ENCODE measurements at places on chromosomes 6 and 20.

DNA sequence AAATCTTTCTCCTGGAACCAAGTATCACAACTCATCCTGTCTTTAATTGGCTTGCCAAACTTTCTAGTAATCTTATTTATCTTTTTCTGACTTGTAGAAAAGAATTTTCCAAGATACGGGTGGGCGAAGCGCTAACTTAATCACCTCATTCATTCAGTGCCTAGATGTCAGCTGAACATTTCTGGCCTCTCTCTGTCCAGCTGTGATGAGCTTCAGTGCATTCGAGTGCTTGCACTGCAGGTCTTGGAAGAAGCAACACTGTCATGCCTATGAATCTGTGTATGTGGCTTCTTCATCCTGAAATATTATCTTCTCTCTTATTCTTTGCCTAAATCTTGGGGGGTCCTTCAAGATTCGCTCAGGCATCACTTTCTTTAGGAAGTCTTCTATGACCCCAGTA is 16.3 kb upstream of the ENPP1 start:
- H3K27ac ChIP-seq: no peak overlapping the region
- no peak for DNase-seq
- H3K4me1 ChIP-seq: peaks cover 6% of the 10 kb centered on the region

DNA sequence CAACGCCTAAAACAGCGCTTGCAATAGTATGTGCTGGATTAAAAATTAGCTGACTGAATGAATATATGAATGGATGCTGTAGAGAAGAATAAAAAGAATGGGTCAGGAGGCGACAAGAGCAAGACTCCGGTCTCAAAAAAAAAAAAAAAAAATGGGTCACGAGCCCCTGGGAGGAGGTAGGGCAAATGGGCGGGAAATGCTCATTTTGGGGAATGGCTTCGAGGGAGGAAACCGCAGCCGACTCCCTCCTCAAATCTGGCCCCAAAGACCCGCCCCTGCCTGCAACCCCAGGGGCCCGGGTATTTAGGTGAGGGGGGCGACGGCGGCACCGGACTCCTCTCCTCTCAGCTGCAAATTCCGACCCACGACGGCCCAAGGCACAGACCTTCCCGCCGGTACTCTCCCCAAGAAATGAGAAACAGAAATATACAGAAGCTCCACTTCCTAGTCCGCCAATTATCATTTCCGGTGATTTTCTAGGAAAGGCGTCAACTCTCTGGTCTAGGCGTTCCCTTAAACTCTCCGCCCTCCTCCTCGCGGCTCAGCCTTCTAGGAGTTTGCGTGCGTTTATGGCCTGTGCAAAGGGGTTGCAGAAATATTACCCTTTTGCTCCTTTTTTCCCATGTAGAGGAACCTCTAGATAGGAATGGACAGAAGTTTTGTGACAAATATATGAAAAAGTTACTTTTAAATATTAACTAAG is at the start of gene ZNF311:
Gene ZNF311, minus strand, starts transcription at position 133 of the 703 bp plus-strand sequence. CDS start 1,361 bp downstream, outside the sequence.
- peak within 1 kb of the TSS; percentile 58 for H3K4me3 ChIP-seq
- no peaks in the 10 kb centered on the region for H3K27me3 ChIP-seq
- peak within 1 kb of the TSS; percentile 60 for H3K27ac ChIP-seq
- DNase-seq: no peak
- peaks cover 3% of the 10 kb centered on the region for H3K4me1 ChIP-seq
- H3K36me3 ChIP-seq: no peaks in the 10 kb centered on the region

DNA sequence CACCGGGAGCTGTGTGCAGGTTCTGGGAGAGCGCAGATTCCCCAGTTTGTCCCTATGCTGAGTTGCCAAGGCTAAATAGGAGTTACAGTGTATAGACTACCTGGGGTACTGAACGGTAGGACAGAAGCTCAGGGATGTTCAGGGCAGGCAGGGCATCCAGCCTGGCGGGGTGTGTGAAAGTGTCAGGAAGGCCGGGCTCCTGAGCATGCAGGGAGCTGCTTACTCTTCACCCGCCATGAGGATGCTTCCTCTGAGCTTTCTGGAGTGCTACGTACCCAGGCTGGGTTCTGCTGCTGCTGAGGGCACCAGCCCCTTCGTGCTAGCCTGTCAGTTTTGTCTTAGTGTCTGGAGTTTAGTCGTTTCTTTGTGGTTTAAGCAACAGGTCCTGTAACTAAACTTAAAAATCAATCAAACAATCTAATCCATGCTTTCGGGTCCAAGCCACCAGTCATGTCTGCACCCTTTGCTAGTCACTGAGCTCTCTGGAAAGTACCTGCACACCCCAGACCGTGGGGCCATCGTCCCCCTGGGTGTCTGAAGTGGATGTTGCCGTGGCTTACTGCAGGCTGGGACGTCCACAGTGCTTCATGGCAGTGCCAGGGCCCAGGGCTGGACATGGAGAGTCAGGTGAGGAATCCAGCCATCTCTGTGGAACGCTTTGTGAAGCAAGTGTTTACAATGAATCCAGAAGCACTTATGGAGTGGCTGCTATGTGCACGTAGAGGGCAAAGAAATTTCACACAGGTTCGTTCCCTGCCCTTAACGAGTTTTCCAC is 220.3 kb upstream of the SNX9 start:
- H3K4me1 ChIP-seq: peaks cover 4% of the 10 kb centered on the region
- no peak overlapping the region for H3K27ac ChIP-seq
- H3K4me3 ChIP-seq: no peak overlapping the region
- DNase-seq: peak; percentile 40

DNA sequence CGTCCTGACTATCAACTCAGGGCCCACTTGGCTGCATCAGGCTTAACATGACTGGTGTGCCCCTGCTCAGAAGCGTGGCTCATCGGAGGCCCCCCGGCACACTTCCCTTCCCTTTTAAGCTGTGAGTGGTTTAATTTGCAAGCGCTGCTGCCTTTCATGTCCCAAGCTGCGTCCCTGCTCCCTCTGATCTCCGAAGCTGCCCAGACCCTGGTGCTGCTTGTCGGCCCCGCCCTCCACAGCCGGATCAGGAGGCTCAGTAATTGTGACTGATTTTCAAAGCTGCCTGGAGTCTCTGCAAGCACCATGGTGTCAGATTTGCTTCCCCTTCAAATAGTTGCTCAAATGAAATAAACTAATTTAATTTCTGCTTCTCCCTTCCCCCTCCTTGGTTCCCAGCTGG is 71.1 kb downstream of the CDH22 start:
- no peaks in the 10 kb centered on the region for H3K36me3 ChIP-seq
- no peaks in the 10 kb centered on the region for H3K27me3 ChIP-seq
- H3K4me1 ChIP-seq: no peaks in the 10 kb centered on the region

DNA sequence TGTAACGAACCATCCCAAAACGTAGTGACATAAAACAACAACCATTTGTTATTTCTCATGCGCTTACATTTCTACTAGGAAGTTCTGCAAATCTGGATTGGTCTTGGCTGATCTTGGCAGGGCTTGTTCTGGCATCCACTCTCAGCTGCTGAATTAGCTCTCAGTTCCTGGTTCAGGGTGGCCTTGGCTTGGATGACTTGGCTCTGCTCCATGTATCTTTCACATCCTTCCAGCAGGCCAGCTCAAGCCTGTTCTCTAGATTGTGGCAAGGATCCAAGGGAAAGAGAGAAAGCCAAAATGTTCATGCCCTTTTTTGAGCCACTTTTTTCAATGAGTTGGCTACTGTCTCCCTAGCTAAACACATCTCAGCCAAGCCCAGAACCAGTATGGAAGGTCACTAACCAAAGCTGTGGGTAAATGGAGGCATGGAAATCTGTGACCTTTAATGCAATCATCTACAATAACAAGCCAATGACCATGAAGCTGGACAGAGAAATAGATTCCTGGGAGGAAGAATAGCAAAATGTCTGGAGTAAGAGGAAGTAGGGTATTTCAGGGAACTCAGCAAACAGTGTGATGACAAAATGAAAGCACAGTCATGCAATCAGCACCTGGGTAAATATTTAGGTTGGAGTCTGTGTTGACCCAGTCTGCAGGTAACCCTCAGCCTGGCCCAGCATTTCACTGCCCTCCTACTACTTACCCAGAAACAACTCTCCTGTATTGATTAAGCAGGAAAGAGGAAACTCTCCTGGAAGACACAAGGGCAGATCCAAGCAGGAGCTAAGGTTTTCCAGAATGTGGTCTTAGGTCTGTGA is 32.7 kb upstream of the SNAP25 start:
- H3K4me1 ChIP-seq: no peaks in the 10 kb centered on the region
- no peaks in the 10 kb centered on the region for H3K27me3 ChIP-seq
- no peak overlapping the region for H3K27ac ChIP-seq

DNA sequence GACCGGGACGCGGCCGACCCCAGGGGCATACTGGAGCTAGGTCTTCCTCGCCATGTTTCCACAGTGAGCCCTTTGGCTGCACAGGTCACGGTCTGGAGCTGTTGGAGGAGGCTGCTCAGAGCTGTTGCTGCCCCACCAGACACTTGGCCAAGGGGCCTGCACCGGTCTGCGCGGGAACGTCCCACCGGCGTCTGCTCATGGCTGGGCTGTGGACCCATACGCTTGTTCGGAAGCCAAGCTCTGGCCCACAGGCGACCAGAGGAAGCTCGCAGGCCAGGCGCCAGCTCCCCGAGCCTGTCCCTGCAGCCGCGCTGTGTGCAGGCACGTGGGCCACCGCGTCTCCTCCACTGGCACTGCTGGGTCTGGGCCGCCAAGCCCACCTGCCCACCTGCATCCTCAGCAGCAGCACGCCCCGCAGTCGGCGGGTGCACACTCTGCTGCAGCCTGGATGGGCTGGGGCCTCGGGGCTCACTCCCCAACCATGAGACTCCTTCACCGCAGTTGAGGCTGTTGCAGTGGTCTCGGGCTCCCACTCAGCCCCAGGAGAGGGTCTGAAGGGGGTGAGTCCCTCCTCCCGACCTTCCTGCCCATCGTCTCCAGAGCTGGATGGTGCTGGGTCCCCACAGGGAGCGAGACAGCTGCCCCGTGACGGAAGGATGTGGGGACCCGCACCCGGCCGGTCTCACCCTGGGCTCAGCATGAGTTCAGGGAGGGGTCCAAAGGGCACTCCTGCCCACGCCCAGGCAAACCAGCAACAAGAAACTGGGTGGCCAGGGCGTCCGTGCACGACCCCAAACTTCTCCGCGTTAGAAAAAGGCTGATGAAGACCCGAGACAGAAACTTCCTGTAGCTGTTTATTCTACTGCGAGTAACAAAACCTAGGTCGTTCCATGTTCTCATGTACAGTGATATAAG is 15.5 kb upstream of the TCFL5 start:
- no peak overlapping the region for H3K27ac ChIP-seq
- no peak overlapping the region for H3K4me3 ChIP-seq
- H3K27me3 ChIP-seq: no peaks in the 10 kb centered on the region

DNA sequence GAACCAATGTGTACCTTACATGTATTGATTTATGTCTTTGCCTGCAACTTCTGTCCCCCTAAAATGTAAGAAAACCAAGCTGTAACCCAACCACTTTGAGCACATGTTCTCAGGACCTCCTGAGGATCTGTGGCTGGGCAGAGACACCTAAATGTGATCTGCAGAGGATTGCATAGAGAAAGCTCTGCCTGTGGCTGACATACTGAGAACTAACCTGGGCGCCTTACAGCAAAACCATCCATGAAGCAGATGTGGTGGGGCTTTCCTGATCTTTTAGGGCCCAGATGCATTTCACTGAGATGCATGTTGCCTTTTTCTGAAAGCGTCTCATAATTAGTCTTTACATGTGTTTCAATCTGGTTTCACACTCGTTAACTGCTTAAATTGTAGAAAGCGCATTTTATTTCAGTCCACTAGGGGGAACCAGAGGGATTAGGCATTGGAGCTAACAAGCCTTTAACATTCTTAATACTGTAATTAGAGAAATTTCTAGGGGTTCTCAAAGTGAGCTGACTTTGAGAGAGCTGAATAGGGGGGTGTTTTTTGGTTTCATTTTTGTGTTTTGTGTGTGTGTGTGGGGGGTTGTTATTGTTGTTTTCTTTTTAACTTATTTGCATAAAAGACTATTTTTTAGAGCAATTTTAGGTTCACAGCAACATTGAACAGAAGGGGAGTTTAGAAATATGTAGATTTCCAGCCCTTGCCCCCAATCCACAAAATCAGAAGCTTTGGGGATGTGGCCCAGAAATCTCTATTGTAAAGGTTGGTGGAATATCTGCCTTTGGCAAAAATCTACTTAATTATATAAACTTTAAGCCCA is 50.9 kb upstream of the FAM184A start:
- H3K36me3 ChIP-seq: no peaks in the 10 kb centered on the region
- no peak overlapping the region for H3K27ac ChIP-seq
- peaks cover 5% of the 10 kb centered on the region for H3K4me1 ChIP-seq
- H3K4me3 ChIP-seq: no peak overlapping the region
- H3K27me3 ChIP-seq: no peaks in the 10 kb centered on the region

DNA sequence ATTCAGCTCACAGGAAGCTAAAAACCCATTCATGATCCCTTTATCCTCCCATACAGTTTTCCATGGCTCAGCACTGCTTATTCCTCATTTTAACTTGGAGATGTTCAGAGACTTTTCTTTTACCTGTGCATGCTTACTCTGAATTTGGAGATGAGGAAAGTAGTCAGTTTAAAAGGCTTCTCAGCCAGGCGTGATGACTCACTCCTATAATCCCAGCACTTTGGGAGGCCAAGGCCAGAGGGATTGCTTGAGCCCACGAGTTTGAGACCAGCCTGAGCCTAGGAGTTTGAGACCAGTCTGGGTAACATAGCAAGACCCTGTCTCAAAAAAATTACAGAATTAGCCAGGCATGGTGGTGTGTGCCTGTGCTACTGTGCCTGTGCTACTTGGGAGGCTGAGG is 30.3 kb upstream of the TMEM217 start:
- H3K27ac ChIP-seq: no peak overlapping the region
- no peak for DNase-seq
- H3K27me3 ChIP-seq: no peaks in the 10 kb centered on the region
- peaks cover 51% of the 10 kb centered on the region for H3K36me3 ChIP-seq
- peaks cover 16% of the 10 kb centered on the region for H3K4me1 ChIP-seq

GRCh38 chr6:131721161-131721560 is 10.3 kb upstream of the CTAGE9 start:
- H3K4me1 ChIP-seq: no peaks in the 10 kb centered on the region
- H3K36me3 ChIP-seq: no peaks in the 10 kb centered on the region
- H3K27ac ChIP-seq: no peak overlapping the region
- no peak for DNase-seq
- H3K4me3 ChIP-seq: no peak overlapping the region
- no peaks in the 10 kb centered on the region for H3K27me3 ChIP-seq

GRCh38 chr6:90701926-90702325 is 115.1 kb upstream of the MAP3K7 start:
- no peak for DNase-seq
- no peak overlapping the region for H3K4me3 ChIP-seq
- no peaks in the 10 kb centered on the region for H3K4me1 ChIP-seq
